ENCODE measurements at places on chromosomes 2 and 18. TPM values are rescaled to one million over a fixed set of nuclear protein-coding genes. Genes with fewer than 3 reads are reported as not detected.
A peak's percentile ranks its signal among the peaks of the same experiment; 100 is the strongest.

DNA sequence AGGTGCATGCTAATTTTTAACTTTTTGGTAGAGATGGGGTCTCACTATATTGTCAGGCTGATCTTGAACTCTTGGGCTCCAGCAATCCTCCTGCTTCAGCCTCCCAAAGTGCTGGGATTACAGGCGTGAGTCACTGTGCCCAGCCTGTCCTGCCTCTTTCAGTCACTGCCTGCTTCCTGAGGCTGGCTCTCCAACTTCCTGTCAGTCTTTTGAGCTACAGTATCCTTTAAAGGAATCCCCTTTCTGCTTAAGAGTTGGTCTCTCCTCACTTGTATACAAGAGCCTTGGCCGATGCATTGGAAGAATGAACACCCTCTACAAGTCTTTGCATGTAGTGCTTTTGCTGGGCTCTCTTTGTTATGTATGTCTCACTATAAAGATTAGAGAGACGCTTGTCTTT, 88.4 kb upstream of the SMAD2 start:
- no peak for DNase-seq

The LIMS4 gene
- 2.3 TPM for total RNA-seq

The PHOSPHO2 gene
- 6.9 TPM for total RNA-seq

- DNase-seq: peak; percentile 94
Observed at GRCh38 chr2:84919885-84920580, 14.6 kb downstream of the TMSB10 start.

The FHL2 gene
- 3.2 TPM for total RNA-seq

DNA sequence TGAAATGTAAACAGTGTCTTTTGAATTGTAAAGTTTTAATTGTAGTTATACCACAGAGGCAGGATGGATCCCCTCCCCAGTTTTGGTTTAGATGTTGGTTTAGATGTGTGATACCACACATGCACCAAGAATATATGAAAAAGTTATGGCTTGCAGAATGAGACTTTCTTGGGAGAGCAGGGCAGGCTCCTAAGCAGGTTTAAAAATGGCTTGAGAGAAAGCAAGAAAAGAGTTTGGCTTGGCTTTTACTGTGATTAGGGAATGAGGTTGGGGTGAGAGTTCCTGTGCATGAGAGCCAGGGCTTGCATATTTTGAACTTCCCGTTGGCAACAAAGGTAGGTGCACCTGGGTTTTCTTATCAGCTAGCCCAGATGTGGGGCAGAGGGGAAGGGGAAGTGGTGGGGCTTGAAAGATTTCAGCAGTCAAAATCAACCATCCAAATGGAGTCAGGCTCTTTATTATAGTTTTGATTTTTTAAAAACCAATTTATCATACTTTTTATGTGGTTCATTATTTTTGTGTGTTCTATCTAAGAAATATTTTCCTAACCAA, 246.9 kb downstream of the MTX2 start:
- no peak for DNase-seq

The LRRTM1 gene
- total RNA-seq: not detected

DNA sequence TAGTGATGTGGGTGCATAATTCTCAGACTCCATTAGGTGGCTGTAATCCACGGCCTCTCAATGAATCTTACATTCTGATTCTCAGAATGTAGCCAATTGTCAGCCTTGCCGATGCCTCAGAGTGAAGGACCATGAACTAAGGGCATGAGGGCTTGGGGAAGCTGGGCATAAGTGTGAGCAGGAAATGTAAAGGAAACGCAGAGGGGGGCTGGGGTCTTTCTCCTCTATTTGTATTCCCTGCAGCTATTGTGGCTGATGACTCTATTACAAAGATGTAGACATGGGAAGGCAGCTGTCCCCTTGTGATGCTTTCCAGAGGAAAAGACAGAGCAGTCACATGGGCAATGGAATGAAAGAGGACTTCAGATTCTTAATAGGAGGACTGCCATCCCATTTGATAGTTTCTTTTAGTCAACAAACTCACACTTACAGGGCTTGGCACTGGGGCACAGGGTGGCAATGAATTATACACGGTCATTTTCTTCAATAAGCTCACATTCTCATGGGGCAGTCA, 353.2 kb upstream of the PKDCC start:
- DNase-seq: no peak

- no peak for DNase-seq
Observed at GRCh38 chr2:150599889-150600288, 112.4 kb upstream of the RND3 start.

- no peak for DNase-seq
Observed at GRCh38 chr2:36052819-36053218, 302.8 kb upstream of the CRIM1 start.

The PSMA8 gene
- not detected for total RNA-seq

GRCh38 chr2:120253021-120253882, 600 bp downstream of the RALB start:
- DNase-seq: peak; percentile 76

DNA sequence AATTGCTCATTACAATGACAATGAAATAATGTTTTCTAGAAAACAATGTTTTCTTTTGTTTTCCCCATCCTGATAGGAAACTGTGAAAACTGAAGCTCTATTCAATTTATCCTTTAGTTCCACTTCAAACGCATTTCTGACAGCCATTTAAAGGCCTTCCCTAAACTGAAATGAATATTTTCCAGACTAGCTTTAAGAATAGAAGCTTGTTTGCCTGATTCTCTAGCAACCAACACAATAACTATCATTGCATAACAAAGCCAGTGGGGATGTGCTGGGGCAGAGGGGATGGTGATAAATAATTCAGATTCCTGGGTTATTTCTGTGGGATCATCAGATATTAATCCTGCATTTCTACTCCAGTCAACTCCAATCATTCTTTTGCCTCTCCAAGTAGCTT, 427.1 kb downstream of the RND3 start:
- peak; percentile 3 for DNase-seq

DNA sequence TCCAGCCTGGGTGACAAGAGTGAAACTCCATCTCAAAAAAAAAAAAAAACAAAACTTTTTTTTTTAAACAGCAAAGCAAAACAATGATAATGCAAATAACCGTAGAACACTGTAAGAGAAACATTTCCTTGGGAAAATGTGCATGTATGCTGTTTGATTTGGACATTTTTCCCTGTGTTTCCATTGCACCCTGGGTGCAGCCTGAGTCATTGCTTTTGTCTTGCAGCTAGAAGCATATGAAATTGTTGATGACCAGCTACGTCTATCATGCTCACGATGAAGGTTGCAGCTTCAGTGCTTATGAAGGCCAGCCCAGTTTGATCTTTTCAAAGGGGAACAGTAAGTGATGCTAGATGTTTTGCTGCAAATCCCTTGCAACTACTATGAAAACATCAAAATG, 41.5 kb downstream of the MOGAT1 start:
- DNase-seq: no peak

GRCh38 chr18:35933982-35934381, 38.5 kb upstream of the RMP24 start:
- DNase-seq: no peak

DNA sequence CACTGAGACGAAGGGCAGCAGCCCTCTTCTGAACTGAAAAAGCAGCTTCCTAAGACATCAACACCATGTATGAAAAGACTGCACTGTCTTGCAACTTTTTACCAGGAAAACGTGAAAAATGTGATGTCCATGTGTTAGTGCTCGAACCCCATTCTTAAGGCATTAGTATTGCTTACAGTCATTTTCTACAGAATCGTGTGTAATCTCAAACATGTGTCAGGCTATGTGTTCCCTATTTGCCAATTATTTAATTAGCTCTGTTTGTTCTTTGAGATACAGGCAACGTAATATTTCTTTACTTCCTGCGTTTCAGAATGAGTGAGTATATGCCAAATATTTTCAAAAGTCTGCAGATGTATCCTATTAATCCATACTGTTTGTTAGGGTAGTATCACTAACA, 307.7 kb upstream of the CCDC68 start:
- no peak for DNase-seq

The CTAGE1 gene
- total RNA-seq: not detected

The SIX3 gene
- 0.59 TPM for total RNA-seq

DNA sequence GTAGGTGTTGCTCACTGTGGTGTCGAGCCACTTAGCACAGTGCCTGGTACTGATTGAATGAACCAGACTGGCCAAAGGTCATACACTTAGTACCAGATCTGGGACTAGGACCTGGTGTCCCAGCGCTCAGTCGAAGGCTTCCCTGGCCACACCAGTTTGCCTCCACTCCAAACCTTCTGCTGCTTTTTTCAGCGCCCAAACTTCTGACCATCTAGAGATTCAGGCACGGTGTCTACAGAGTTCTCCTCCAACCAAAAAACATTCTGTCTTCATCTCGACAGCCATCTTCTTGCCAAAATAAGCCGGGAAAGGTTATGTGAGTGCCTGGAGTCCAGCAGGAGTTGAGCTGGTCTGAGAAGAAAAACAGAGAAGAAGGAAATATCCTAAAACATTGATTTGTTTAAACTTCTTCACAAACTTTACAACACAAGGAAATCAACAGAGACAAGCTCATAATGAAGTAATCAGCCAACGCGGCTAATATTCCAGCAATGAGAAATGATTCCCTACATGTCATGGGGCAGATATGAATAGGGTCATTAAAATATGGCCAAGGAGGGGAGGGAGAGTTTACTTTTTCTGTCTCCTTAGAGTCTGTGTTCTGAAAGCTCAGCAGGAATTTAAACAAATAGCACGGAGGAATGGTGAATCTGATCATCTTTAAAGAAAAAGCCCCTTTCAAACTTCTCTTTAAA, 2.3 kb upstream of the GLI2 start:
- no peak for DNase-seq

The FOXI3 gene
- 0.11 TPM for total RNA-seq

DNA sequence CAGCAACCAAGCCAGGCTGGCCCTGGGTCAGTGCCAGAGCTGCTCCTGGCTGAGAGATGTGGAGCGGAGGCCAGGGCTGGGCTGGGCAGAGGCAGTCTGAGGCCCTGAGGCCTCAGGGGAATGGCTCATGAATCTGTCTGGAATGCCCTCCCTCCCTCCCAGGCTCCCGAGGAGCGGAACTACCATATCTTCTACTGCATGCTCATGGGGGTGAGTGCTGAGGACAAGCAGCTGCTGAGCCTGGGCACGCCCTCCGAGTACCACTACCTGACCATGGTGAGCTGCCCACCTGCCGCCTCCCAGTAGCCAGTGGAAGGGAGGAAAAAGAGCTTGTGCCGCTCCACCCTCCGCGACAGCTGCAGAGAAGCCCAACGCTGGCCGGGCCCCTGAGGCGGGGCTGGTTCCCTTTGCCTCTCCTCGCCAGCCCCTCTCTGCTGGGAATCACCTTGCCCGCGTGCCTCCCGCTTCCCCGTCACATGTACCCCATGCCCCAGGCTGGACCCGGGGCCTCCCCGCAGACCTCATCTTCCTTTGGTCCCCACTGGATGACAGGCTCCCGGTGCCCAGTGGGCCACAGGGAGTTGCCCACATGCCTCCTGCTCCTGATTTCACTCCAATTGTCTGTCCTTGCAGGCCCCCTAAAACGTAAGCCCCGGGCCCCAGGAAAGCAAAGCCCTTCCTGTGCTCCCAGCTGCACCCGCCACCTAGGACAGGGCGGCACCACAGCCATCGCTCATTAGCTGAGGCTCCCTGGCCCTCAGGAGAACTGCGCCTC, 41.1 kb downstream of the MYO7B start:
- no peak for DNase-seq

DNA sequence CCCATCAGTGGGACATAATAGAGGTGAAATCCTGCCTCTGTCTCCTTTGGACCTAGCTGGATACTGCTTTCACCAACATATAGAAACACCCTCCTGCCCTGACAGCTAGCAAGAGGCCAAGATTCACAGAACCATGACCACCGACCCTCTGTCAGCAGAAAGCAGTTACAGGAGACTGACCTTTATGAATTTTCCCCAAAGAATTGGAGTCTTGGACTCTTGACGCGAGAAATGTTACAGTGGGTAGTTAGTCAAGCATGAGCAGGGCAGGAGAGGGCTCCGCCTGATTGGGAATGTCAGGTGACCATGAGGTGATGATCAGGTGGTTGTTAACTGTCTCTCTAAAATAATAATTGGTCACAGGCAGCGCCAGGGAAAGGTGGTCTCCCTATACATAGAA, 1002.3 kb downstream of the TDRD15 start:
- no peak for DNase-seq

GRCh38 chr2:48253301-48253700, 276.7 kb upstream of the STON1 start:
- no peak for DNase-seq

All from A673 (cell line).